AG10803 (cell line): ENCODE measurements at places on chromosomes 6 and 20.

DNA sequence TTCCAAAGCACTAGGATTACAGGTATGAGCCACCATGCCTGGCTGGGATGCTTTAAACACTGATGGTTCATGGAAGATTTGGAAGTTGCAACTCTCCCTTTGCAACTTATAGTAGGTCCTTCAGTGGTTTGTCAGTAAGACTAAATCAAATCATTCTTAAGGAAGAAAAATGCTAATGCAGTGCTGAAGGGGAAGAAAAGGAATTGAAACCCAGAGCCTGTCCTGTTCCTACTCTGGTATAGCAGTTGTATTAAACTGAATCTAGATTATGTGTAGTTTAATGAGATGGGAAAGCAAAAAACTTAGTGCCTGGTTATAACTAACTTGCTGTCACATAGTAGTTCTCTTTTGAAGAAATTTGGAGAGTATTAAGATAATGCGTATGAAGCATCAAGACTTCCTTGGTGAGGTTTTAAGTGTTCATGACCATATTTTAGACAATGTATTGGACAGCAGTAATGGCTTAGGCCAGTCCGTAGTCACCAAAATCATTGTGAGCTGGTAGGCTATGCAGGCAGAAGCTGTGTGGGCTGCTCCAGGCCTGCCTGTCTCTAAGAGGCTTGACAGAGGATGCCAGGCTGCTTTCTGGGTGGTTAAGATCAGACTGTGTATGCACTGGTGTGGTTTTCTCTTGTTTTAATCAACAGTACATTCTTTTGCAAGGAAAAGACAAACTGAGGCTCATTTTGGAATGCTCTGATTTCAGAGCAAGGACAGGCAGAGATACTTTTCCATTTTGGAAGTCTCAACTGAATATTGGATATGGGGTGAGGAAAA, 14.0 kb downstream of the PAQR8 start:
- no peak for DNase-seq

- DNase-seq: no peak
Observed at GRCh38 chr6:90204327-90205056, 92.2 kb downstream of the BACH2 start.

DNA sequence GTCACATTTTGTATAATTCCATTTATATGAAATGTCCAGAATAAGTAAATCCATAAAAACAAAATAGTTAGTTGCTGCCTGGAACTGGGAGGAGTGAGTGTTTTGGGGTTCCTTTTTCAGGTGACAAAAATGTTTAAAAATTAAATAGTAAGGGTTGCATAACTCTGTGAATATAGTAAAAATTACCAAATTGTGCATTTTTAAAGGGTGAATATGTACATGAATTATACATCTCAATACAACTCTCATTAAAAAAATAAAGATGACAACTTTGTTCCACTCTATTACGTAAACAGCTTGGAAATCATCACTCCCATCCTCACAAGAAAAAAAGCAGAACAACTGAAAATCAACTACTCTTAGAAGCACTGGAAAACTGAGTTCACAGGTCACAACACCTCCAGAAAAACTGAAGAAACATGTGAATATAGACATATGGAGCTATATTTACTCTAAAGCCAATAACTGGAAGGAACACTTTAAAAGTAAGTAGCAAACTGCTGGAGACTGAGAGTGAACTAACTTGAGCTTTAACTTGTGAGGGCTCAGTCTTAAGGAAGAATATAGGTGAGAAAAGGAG, 40.0 kb downstream of the RANBP9 start:
- no peak for DNase-seq

DNA sequence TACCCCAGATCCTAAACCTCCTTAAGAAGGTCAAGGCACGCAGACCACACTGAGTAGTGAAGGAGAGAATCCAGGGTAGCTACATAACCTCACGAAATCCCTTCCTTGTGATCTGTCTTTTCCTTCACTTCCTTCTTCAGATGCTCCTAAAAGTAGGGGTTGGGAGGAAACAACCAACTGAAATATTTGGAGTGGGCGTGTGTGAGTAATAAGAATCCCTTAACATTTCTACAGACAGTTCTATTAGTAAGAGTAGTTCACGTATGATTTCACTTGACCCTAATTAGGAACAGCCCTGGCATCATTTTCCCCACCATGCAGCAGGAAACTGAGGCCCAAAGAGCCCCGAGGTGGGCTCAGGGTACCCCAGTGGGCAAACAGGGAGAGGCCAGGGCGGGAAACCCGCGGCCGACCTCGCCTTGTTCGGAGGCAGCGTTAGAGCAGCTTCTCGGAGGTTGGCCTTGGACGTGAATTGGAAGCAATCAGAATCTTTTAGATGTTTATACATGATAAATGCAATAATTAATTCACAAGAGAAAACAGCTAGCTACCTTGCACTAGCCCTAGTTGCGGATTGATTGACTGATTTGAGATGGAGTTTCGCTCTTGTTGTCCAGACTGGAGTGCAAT, 859 bp upstream of the RAE1 start:
- peak; percentile 16 for DNase-seq

- DNase-seq: peak; percentile 15
Observed at GRCh38 chr6:63272397-63272796, 47.4 kb downstream of the LGSN start.

- no peak for DNase-seq
Observed at GRCh38 chr6:156175971-156176421, 601.2 kb upstream of the ARID1B start.

DNA sequence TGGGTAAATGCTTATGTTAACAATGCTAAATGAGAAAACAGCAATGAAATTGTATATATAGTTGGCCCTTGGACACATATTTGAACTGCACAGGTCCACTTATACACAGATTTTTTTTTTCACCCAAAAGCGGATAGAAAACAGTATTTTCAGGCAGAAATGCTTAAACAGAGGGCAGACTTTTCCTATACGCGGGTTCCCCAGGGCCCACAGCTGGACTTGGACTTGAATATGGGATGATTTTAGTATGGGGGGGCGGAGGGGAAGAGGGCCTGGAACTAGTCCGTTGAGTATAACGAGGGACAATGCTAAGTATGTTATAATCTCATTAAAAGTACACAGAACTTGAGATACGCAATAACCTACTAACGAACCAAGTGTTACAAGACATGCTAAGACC, 1.1 kb upstream of the PRSS35 start:
- no peak for DNase-seq

DNA sequence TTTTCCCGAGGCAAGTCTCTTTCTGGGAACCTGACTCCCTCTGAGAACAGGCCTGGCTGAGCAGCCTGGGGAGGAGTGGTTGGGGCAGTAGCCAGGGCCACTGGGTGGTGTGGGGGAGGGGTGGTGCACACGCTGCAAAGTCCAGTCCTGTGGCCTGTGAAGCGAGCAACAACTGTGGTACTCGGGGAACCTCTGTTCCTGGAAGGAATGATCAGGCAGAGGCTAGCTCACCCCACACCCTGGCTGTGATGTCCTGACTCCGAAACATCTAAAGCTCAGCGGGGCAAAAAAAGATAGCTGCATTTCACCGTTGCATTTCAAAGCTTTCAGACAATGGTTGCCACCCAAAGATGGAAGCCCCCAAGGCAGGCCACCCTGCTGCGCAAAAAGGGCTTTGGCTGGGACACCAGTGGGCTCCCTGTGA, 25.5 kb downstream of the PCK1 start:
- no peak for DNase-seq

GRCh38 chr6:12968839-12969558, 252.4 kb downstream of the PHACTR1 start:
- no peak for DNase-seq

- no peak for DNase-seq
Observed at GRCh38 chr6:13851330-13851729, 37.0 kb upstream of the MCUR1 start.

- no peak for DNase-seq
Observed at GRCh38 chr6:156283091-156283490, 494.1 kb upstream of the ARID1B start.

DNA sequence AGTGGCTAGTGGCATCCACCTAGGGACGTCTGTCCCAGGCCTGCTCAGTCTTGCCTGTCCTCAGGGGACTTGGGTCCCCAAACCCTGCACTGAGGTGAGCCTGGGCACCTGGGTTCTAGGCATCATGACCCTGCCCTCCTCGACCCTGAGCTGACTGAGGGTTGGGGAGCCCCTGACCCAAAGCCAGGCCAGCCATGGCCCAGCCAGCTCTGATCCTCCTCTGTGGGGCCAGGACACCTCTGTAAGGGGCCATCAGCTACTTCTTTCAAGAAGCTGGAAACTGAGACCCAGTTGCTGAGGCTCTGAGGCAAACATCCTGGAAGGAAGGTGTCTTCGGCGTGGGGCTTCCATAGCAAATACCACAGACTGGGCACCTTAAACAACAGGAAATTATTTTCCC, 329.3 kb downstream of the QKI start:
- no peak for DNase-seq

GRCh38 chr6:140855520-140855919, 1277.2 kb upstream of the GJE1 start:
- no peak for DNase-seq

- no peak for DNase-seq
Observed at GRCh38 chr6:166344240-166344639, 1.9 kb upstream of the SFT2D1 start.

- DNase-seq: no peak
Observed at GRCh38 chr6:42030585-42031506, 19.5 kb upstream of the TAF8 start.

DNA sequence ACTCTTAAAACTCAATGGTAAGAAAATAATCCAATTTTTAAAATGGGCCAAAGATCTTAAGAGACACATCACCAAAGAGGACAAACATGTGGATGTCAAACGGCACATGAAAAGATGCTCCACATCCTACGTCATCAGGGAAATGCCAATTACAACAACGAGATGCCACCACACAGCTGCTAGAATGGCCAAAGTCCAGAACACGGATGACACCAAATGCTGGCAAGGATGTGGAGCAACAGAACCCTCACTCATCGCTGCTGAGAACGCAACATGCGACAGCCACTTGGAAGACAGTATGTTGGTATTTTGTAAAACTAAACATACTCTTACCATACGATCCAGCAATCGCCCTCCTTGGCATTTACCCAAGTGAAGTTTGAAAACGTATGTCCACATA, 132.8 kb upstream of the CDH4 start:
- peak; percentile 27 for DNase-seq

DNA sequence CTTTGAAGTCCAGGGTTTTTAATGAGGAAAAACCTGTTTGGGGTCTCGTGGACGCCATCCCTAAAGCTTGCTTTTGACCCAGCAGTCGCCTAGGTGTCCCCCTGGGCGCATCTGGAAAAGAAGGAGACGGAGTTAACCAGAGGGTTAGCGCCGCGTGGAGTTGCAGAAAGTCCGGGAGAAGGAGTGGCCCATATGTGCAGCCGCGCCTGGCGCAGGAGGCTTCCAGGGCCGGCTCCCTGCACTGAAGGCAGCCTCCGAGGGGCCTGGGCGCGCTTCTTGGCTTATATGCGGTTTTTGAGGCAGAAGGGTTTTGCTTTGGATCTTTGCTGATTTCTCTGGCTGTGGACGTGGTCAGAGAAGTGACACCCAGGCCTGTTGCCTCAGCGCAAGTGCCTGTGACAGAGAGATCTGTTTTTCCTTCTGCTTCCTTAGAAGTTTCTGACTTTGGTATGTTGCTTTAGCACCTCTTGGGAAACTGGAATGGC, 987 bp downstream of the TMEM181 start:
- peak; percentile 17 for DNase-seq

- peak; percentile 26 for DNase-seq
Observed at GRCh38 chr6:161543684-161544309, 269.9 kb upstream of the AGPAT4 start.

- peak; percentile 65 for DNase-seq
Observed at GRCh38 chr20:17645546-17646208, 36.4 kb downstream of the RRBP1 start.

DNA sequence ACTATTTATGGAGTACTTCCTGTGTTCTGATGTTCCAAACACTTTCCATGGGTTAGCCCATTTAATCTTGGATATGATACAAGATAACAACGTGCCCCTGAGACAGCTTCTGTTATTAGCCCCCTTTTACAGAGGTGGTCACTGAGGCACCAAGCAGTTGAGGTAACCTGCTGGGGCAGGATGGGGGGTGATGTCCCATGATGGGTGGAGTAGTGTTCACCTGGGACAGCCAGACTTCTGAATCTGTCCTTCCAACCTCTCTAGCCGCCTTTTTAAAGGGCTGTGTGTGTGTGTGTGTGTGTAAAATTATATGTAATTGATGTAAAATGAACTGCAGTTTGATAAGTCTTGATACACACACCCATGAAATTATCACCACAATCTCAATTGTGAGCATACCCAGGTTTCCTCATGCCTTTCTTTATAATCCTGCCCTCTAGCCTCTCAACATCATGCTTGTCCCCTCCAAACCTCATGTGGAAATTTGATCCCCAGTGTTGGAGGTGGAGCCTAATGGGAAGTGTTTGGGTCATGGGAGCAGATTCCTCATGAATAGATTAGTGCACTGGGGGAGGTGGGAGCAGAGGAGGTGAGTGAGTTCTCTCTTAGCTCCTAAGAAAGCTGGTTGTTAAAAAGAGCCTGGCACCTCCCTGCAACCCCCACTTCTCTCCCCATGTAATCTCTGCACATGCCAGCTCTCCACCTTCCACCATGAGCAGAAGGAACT, 39.2 kb downstream of the PLAGL2 start:
- peak; percentile 9 for DNase-seq

- peak; percentile 25 for DNase-seq
Observed at GRCh38 chr20:32004963-32005362, 5.3 kb upstream of the CCM2L start.

DNA sequence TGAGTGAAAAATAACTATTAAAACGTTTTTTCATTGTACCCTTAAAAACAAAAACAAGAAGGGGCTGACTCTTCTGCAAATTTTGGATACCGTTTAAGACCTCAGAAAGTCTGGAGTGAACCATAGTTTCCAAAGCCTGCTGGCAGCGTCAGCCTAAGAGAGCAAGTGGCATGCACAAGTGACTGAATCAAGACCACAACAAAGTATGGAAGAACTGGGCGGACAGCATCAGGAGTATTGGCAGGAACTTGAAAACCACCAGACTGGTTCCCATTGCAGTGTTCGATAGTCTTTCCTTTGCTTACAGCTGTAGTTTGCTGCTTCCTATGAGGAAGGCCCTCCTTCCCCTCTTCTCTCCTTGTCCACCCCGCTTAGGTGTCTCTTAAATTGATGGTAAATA, 33.7 kb upstream of the MYLIP start:
- peak; percentile 14 for DNase-seq

DNA sequence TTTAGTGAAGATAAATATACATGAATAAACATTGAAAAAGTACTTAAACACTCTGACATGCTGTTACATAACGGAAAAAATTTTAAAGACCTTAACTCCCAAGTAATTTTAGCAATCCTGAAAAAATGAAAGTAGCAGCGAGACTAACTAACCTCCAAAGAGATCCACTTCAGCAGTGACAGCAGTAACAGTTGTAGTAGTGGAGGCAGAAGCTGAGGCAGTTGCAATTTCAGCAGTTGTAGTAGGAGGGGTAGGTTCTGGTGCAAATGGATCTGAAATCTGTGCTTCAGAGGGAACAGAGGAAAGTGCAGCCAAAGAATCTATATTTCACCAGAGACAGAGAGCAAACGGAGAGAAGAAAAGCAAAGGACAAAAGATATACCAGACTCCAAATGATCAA, 88.8 kb downstream of the PRSS35 start:
- no peak for DNase-seq

DNA sequence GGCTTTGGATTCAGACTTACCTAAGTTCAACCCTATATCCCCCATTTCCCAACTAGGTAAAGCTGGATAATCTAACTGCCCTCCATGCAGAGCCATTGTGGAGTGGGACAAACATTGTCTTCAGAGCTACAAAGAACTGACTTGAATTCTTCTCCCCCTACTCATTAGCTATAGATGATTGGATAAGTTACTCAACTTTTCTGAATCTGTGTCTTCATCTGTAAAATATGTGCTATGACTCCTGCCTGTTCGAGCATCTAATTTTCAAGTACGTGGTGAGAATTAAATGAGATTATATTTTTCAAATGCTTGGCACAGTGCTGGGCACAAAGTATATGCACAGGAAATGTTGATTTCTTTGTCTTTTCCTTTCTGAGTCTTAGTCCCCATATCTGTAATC, 240.3 kb upstream of the TCF21 start:
- DNase-seq: peak; percentile 24
